ENCODE measurements at places on chromosomes 11 and 22.

DNA sequence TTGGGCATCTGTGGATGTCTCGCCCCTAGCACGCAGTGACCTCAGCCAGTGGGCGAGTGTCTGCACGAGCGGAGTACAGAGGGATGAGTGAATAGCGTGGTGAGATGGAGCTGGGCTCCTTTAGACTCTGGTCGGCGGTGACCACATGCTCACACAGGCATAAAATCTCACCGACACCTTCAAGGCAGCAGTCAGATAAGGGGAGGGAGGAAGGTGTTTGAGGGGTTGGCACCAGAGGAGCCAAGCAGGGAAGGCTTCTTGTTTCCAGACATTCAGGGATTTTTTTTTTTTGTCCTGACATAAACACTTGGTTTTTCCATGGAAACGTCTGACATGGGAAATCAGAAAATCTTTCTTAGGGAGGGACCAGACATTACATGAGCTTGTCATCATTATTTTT, 35.8 kb downstream of the GRIK4 start:
- no peak for DNase-seq

- no peak for DNase-seq
Observed at GRCh38 chr11:9739123-9739900, 75.4 kb downstream of the SWAP70 start.

GRCh38 chr22:23215294-23216241, 35.3 kb downstream of the BCR start:
- DNase-seq: no peak

DNA sequence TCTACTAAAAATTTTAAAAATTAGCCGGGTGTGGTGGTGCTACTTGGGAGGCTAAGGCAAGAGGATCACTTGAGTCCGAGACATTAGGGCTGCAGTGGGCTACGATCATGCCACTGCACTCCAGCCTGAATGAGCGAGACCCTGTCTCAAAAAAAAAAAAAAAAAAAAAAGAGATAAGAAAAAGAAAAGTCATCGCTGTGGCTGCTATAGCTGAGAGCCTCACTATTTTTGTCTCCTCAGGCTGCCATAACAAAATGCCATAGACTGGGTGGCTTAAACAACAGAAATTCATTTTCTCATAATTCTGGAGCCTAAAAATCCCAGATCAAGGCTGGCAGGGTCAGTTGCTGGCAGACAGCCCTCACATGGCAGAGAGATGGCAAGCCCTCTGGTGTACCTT, 30.1 kb upstream of the DEPDC7 start:
- DNase-seq: no peak

DNA sequence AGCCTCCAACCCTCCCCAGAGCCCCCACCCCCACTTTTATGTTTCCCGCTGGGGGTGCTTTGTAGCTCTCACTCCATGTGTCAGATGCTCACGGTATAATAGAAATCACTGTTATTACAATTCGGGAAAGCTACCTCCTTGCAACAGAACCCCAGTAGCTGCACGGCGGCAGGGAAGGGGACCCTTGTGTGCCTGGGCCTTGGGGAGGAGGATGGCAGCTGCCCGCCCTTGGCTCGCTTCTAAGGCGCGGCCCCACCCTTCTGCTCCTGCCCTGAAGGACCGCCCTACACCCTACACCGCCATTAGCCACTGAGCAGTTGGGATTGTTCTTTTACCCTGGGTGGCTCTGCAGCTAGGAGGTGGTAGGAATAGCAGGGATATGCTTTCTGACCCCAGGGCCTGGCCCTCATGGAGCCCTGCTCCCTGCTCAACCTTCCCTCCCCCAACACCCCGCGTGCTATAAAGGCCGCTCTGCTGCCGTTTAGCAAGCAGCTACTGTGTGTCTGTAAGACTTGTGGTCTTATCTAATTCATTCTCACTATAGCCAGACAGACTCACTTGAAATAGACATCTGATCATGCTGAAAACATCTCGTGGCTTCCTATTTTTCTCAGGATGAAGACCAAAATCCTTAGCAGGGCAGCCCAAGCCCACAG, 219.7 kb downstream of the CEP164 start:
- no peak for DNase-seq

DNA sequence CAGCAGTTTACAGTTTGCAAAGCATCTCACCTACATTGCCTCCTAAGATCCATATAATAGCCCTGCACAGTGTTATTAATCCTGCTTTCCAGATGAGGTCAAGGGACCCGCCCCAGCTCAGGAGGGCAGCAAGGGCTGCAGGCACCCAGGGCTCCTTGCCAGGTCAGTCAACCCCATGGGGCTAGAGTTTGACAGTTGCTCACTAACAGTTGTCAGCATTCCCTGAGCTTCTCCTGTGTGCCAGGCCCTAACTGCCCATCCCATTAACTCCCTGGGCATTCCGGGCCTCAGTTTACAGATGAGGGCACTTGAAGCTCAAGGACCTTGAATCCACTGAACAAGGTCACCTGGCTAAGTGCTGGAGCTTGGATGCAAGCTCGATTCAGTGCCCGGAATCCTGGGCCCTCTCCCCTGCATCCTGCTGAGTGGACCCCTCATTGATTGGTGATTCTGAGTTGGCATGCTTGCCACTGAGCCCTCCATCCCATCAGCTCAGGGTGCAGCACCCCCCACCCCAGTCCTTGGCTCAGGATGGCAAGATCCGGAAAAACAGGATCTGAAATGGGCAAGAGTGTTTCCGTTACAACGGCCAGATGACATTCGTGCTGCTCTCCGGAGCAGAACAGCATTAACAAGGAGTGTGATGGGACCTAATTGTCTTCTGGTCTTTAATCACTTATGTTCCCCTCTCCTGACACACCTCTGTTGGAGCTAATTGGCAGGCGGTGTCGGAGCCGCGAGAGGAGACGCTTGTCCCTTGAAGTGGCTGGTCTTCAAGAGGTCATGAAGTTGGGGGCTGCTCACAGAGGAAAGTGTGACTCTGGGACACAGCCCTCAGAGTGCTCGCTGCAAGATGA, 87.4 kb upstream of the SHISAL1 start:
- no peak for DNase-seq

DNA sequence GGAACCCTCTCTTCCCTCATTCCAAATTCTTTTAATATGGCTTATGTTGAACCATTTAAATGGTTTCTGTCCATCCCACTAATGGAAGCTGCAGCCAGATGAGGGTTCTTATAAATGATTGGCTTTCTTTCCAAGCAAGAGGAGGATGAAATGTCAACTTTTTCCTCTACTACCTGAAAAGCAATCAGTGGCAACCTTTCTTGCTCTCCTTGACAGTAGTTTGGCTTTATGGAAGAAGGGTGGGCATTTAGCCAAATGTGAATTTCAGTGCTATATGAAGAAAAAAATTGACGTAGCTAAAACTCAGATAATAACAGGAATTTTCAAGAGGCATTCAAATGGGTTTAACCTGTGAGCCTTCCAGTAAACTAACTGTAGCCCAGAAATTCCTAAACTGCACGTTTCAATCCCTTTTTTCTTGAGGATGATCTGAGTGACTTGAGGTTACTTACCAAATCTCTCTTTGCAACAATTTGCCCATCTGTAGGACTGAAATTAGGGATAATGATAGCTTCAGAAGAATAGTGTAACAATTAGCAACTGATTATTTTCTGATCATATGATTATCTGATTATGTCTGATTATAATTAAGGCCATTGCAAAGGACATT, 90.9 kb downstream of the EXT2 start:
- DNase-seq: no peak

DNA sequence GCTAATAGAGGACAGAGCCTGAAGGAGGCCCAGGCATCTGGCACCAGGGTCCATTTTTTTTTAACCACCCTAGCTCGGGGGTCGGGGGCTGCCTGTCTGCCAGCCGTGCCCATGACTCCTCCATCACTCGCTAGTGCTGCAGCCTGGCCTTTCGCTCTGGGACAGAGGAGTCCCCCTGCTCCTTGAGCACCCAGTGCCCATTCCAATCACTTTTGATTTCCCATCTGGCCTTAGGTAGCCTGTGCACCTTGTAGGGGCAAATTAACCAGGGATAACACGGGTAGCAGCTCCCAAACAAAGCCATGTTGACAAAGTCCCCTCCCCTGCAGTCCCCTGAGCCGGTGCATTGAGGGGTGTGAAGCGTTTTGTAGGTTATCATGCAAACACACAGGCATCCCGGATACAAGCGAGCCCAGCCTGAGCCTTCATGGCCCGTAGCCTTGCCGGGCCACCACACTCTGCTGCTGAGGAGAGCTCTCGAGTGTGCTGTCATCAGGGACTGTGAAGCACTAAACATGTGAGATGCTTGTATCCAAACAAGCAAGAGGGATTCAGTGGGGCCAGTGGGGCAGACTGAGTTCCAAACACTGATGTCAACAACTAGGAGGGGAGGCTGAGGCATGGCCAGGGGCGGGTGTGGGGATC, 208.7 kb downstream of the DSCAML1 start:
- no peak for DNase-seq

- no peak for DNase-seq
Observed at GRCh38 chr22:44281768-44282637, 30.7 kb downstream of the SHISAL1 start.

- no peak for DNase-seq
Observed at GRCh38 chr11:92224054-92224406, 588 bp upstream of the FAT3 start.

DNA sequence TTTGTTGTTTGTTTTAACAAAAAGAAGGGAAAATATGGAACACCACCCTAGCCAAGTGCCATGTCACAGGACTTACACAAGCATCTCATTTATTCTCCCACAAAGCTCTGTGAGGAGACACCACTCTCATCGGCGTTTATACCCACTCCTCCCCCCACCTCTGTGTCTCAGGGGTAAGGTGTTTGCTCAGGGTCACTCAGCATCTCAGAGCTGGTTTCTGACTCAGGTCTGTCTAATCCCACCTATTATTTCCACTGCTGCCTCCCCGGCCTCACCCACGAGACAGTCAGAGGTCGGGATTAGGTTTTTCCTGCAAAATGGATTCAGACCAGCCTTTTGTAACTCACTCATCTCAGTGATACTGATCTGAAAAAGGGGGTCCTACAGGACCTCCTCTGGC, 786.0 kb downstream of the OPCML start:
- DNase-seq: no peak

DNA sequence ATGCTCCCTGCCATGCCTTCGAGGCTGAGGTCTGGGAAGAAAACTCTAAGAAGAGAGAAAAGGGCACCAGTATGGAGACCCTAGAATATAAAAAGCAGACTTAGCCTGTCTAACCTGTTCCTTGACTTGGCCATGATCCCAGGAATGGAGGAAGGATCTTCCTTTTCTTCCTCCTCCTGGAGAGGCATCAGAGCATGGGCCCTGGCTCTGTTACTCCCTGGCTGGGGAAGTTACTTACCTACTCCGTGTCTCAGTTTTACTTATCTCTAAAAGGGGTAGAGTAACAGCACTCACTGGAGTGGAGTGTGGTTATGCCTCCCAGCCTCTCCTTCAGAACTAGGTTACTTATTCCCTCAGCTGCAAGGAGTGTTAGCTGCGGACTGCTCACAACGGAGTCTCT, 55.2 kb upstream of the PHF21A start:
- no peak for DNase-seq

GRCh38 chr11:72807021-72807693, 7.1 kb upstream of the ATG16L2 start:
- no peak for DNase-seq

- DNase-seq: no peak
Observed at GRCh38 chr11:1160231-1161101, 2.7 kb downstream of the MUC5AC start.

- DNase-seq: no peak
Observed at GRCh38 chr11:100753571-100753970, 66.5 kb downstream of the ARHGAP42 start.

DNA sequence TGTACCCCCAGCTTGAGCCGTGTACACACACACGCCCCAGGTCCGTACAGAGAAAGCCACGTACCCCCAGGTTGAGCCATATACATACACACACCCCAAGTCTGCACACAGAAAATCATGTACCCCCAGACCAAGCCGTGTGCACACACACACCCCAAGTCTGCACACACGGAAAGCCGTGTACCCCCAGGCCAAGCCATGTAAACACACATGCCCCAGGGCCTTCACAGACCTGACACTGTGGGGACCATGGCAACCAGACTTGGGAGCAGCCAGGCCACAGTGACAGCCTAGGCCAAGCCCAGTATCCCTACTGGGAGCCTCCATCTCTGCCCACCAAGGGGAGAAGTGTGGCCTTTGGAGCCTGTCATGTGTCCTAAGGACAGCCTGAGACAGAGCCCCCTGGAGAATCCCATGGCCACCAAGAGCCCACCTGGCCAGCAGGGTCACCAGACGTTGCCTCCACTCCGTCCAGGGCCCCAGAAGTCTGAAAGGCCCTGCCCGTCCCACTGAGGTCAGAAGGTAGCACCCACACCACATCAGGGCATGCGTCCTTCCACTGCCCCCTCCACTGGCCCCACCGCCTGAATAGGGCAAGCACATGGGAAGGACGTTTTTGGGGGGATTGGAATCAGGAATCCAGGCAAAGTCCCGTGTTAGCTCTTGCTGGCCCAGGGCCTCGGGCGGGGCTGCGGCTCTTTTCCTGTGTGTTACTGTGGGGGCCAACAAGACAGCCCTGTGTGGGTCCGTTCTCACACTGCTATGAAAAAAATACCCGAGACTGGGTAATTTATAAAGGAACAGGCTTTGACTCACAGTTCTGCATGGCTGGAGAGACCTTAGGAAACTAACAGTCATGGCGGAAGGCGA, 636.7 kb downstream of the TBC1D22A start:
- no peak for DNase-seq

GRCh38 chr22:31248965-31249958, 37.2 kb downstream of the LIMK2 start:
- no peak for DNase-seq

GRCh38 chr11:77658213-77659013, 20.8 kb upstream of the CLNS1A start:
- DNase-seq: no peak

DNA sequence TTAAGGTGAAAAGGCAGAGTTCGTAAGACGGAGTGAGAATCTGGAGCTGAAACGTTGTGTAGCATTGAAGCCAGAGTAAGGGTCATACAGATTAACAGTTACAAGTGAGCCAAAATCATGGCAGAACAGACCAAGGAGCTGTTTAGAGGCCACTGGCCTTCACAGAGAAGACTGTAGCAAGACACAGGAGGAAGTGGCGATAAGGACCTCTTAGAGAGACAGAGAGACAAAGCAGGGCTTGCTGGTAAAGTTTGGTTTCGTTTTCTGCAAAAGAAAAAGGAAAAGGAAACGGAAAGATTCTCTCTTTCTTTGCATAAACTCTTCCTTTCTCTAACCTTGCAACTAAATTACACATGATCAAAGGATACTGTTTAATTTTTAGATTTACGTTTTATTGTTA, 83.0 kb downstream of the AASDHPPT start:
- no peak for DNase-seq

DNA sequence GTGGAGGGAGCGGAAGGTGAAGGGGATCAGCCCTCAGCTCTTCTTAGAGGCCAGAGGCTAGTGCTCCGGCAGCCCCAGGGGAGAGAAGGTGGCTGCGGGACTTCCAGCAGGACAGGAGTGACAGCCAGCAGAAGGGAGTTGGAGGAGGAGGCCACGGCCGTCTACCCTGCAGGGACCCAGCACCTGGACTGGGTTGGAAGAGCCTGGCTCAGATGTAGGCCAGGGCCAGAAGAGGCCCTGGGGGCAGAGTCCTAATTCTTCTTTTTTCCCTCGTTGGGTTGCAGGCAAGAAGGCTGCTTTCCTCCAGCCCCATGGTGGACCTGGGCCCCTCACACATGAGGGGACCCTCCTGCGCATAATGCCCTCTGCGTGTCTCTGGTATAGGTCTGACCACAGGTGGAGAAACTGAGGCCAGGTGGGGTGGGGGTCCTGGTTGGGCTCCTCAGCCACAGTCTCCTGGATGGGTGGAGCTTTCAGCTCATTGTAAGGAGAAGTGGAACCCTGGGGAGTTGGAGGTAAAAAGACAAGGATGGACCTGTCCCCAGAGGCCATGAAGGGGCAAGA, 2.3 kb upstream of the MCAM start:
- DNase-seq: no peak
